Glutamatergic neuron (in vitro differentiated cells): ENCODE measurements at places on chromosomes 1 and 21.
A peak's percentile ranks its signal among the peaks of the same experiment; 100 is the strongest.

DNA sequence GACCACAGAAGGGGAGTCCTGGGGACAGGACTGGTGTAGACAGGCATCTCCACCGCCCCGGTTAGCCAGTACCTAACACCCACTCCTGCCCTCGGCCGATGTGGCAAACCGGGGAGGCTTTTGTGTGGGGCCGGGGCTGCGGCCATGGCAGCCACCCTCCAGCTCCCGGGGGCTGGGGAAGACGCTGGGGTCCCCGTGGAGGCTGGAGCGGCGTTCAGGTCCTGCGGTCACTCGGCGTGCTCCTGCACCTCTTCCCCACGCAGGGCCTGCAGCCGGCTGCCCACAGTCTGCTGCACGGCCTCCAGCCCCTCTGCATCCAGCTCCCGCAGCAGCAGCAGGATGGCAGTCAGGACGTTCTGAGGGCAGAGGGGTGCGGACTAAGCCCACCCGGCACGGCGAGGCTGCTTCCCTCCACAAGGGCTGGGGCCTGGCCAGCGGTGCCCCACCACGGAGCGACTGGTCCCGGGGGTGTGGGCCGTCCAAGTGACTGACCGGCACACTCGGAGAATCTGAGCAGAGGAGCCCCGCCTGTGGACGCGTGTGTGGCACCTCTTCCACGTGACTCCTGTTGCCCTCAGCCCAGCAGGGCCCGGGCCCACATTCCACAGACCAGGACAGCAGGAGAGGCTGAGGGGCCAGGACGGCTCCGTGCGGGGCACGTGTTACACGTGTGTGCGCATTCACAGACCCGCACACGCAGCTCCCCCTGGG is 9.1 kb downstream of the CFAP410 start:
- peaks cover 7% of the 10 kb centered on the region for H3K4me1 ChIP-seq
- no peak overlapping the region for H3K4me3 ChIP-seq
- DNase-seq: no peak
- no peak overlapping the region for H3K27ac ChIP-seq
- H3K27me3 ChIP-seq: peaks cover 13% of the 10 kb centered on the region

- peak overlapping the region; percentile 76 for H3K4me3 ChIP-seq
- H3K4me1 ChIP-seq: peaks cover 22% of the 10 kb centered on the region
- peak overlapping the region; percentile 75 for H3K27ac ChIP-seq
- H3K36me3 ChIP-seq: no peaks in the 10 kb centered on the region
- peak; percentile 56 for DNase-seq
Observed at GRCh38 chr1:6603238-6603914, 707 bp upstream of the KLHL21 start.

DNA sequence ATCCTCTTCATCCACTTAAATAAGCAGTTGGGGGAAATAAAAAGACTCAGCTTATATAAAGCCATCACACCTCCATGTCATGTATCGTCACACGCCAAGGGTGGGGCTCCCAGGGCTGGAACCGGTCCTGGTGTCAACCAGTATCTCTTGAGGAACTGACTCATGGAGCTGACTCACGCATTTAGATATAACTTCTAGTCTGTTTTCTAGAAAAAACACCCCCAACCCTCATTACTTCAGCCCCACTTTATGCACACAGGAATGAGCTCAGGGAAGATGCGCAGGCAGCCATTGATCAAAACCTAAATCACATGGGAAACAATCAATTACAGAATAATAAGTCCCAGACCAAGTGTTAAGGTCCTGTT is 6.9 kb upstream of the IL22RA1 start:
- H3K27ac ChIP-seq: no peak overlapping the region
- DNase-seq: no peak
- peaks cover 6% of the 10 kb centered on the region for H3K27me3 ChIP-seq
- no peaks in the 10 kb centered on the region for H3K36me3 ChIP-seq
- no peaks in the 10 kb centered on the region for H3K4me1 ChIP-seq

- no peaks in the 10 kb centered on the region for H3K27me3 ChIP-seq
- no peaks in the 10 kb centered on the region for H3K4me1 ChIP-seq
- no peaks in the 10 kb centered on the region for H3K36me3 ChIP-seq
- no peak for DNase-seq
- no peak overlapping the region for H3K4me3 ChIP-seq
Observed at GRCh38 chr1:169586067-169586394, 250 bp downstream of the F5 start.

- no peak overlapping the region for H3K27ac ChIP-seq
- no peaks in the 10 kb centered on the region for H3K4me1 ChIP-seq
- no peak overlapping the region for H3K4me3 ChIP-seq
- H3K27me3 ChIP-seq: no peaks in the 10 kb centered on the region
- H3K36me3 ChIP-seq: no peaks in the 10 kb centered on the region
- DNase-seq: no peak
Observed at GRCh38 chr1:61921435-61921834, 179.2 kb downstream of the PATJ start.

GRCh38 chr21:16535102-16535422 is 805.3 kb downstream of the USP25 start:
- H3K27me3 ChIP-seq: no peaks in the 10 kb centered on the region
- DNase-seq: no peak
- H3K4me3 ChIP-seq: no peak overlapping the region
- no peak overlapping the region for H3K27ac ChIP-seq
- H3K36me3 ChIP-seq: peaks cover 9% of the 10 kb centered on the region
- H3K4me1 ChIP-seq: peaks cover 25% of the 10 kb centered on the region

DNA sequence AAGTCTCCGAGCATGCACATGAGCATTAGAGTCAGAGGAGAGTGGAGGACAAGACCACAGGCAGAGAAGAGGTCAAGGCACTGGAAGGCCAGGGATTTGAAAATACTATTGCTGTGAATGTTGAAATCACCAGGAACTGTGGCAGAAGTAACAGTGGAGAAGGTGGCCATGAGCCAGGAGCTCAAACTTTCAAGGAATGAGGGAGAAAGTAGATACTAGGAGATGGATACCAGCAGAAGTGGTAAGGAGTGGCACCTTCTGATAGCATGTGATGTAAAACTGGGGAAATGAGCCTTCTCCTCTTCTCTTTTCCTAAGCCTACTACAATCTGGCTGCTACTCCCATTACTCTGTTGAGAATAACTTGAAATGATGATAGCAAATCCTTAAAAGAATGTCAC is 1.8 kb upstream of the CR1 start:
- H3K27me3 ChIP-seq: peaks cover 4% of the 10 kb centered on the region
- no peak overlapping the region for H3K4me3 ChIP-seq
- DNase-seq: no peak
- H3K36me3 ChIP-seq: no peaks in the 10 kb centered on the region
- no peak overlapping the region for H3K27ac ChIP-seq

DNA sequence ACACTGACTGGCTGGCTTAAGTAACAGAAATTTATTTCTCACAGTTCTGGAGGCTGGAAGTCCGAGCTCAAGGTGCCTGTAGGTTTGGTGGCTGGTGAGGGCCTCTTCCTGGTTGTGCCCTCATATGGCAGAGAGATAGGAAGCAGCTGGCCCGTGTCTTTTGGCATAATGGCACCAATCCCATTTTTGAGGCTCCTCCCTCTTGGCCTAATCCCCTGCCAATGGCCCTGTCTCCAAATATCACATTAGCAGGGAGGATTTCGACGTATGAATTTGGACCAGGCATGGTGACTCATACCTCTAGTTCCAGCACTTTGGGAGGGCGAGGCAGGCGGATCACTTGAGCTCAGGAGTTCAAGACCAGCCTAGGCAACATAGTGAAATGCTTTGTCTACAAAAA is 37.4 kb downstream of the AGPAT3 start:
- H3K36me3 ChIP-seq: peaks cover 12% of the 10 kb centered on the region
- H3K4me3 ChIP-seq: no peak overlapping the region
- peaks cover 6% of the 10 kb centered on the region for H3K27me3 ChIP-seq
- DNase-seq: no peak

GRCh38 chr1:209202830-209203532 is 380.5 kb upstream of the CAMK1G start:
- DNase-seq: no peak
- H3K4me3 ChIP-seq: no peak overlapping the region
- no peaks in the 10 kb centered on the region for H3K27me3 ChIP-seq
- no peak overlapping the region for H3K27ac ChIP-seq

DNA sequence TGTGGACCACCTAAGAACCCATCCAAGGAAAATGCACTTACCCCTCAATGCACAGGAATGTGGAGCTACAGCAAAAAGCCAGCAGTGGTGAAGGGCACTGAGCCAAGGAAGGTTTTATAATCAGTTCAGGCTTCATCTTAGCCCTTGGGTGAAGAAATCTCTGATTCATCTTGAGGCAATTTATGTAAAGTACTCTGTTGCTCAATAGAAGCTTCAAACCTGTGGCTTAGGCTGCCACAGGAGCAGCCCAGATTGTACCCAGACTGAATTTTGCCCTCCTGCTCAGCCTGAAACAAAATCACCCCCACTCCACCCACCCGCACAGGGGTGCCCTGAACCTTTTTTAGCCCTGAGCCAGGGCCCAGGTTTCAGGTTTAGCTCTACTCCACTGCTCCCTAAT is at the start of gene S100A12:
Gene S100A12, minus strand, starts transcription at position 111 of the 400 bp plus-strand sequence. CDS start 1,029 bp downstream, outside the sequence.
- DNase-seq: no peak
- H3K27me3 ChIP-seq: peaks cover 2% of the 10 kb centered on the region
- H3K4me3 ChIP-seq: no peak within 1 kb of the TSS
- H3K4me1 ChIP-seq: no peaks in the 10 kb centered on the region

DNA sequence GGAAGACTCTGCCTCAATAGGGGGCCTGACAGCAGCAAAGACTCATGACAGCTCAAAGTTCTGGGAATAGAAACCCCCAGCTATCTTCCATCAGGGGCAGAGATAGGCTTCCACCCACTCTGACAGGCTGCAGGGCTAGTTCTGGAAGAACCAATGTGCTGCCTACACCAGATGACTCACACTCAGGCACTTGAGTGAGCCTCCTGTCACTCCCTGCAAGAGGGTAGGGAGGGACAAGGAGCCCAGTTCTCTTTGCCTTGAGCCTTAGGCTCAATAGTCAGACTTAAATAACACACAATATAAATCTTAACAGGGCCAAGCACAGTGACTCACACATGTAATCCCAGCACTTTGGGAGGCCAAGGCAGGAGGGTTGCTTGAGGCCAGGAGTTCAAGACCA is 386.4 kb downstream of the HHAT start:
- H3K36me3 ChIP-seq: no peaks in the 10 kb centered on the region
- no peak overlapping the region for H3K4me3 ChIP-seq
- peaks cover 3% of the 10 kb centered on the region for H3K27me3 ChIP-seq
- no peak for DNase-seq
- H3K4me1 ChIP-seq: peaks cover 4% of the 10 kb centered on the region

- H3K4me1 ChIP-seq: peaks cover 18% of the 10 kb centered on the region
- H3K27me3 ChIP-seq: no peaks in the 10 kb centered on the region
- H3K27ac ChIP-seq: no peak overlapping the region
- no peak overlapping the region for H3K4me3 ChIP-seq
Observed at GRCh38 chr1:109383854-109384253, 13.9 kb downstream of the SORT1 start.

DNA sequence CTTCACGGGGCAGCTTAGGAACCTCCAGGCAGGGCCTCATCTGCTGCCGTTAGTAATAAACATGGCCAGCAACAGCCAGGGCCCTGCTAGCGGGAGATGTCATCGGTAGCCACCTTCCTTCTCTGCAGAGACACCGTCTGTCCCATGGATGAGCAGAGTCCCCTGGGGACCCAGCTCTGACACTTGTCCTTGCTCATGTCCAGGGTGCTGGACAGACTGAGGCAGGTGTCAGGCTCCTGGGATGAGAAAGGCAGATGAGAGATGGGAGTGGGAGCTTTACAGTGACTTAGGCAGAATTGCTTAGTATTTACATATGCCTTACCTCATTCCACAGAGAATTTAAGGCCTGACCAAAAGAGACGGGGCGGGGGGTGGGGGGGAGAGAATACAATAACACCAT is 25.0 kb downstream of the CAPN2 start:
- H3K27ac ChIP-seq: no peak overlapping the region
- H3K4me1 ChIP-seq: peaks cover 7% of the 10 kb centered on the region
- peaks cover 4% of the 10 kb centered on the region for H3K27me3 ChIP-seq
- no peaks in the 10 kb centered on the region for H3K36me3 ChIP-seq
- H3K4me3 ChIP-seq: no peak overlapping the region

GRCh38 chr1:27539901-27540861 is 50.2 kb upstream of the WASF2 start:
- peaks cover 7% of the 10 kb centered on the region for H3K36me3 ChIP-seq
- H3K4me1 ChIP-seq: peaks cover 56% of the 10 kb centered on the region
- peak overlapping the region; percentile 67 for H3K4me3 ChIP-seq
- no peak for DNase-seq
- peaks cover 22% of the 10 kb centered on the region for H3K27me3 ChIP-seq
- peak overlapping the region; percentile 85 for H3K27ac ChIP-seq

DNA sequence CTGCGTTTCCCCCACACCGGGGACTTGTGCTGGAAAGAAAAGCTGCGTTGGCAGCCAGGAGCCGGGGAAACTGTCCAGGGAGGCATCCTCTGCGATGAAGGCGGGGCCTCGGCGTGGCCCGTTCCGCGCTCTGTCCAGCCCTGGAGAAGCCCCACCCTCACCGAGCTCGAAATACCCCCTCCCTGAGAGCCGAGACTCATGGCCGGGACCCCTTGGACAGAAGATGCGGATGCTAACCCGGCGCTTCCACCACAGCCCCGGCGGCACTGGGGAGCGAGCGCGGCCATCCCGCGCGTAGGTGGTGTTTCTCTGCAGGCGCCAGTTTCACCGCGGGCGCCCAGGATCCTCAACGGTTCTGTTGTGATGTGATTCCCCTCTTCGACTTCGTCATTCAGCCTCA is 31.6 kb downstream of the PDE9A start:
- H3K27me3 ChIP-seq: peaks cover 2% of the 10 kb centered on the region
- H3K27ac ChIP-seq: no peak overlapping the region
- peaks cover 7% of the 10 kb centered on the region for H3K4me1 ChIP-seq
- no peak overlapping the region for H3K4me3 ChIP-seq

GRCh38 chr1:9322661-9323244 is 30.1 kb downstream of the SPSB1 start:
- no peak for DNase-seq
- H3K4me1 ChIP-seq: peaks cover 69% of the 10 kb centered on the region
- H3K36me3 ChIP-seq: no peaks in the 10 kb centered on the region
- H3K27ac ChIP-seq: peak overlapping the region; percentile 38
- H3K27me3 ChIP-seq: peaks cover 16% of the 10 kb centered on the region
- H3K4me3 ChIP-seq: no peak overlapping the region

DNA sequence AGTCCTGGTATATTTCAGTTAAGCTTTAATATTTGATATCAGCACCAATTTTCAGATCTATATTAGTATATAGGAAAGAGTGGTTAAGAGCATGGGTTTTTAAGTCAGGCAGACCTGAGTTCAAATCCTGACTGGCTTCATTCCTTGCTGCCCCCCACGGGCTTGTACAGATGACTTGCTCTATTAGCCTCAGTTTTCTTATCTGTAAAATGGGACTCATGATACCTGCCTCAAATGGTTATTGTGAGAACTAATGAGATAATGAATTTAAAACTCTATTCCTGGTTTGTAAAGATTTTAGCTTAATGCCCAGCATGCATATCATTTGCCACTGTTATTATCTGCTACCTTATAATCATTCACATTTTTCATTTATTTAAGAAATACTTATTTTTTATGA is 264.5 kb downstream of the RPS6KC1 start:
- no peak overlapping the region for H3K4me3 ChIP-seq
- no peaks in the 10 kb centered on the region for H3K27me3 ChIP-seq
- no peaks in the 10 kb centered on the region for H3K4me1 ChIP-seq
- H3K27ac ChIP-seq: no peak overlapping the region

DNA sequence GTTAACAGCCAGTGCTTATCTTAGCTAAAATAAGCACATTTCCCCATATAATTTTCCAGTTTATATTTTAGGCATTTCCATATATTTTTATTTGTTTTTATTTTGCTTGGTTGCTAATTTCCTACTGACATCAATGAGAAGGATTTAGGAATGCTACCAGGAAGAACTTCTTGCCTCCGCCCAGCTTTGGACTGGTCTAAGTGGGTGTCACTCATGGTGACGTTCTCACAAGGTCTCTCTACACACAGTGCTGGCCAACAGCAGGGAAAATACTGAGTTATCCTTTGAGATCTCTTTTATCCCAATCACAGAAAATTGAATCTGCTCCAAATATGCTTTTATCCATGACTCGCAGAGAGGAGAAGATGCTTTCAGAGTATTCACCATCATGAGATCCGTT is 13.2 kb downstream of the MX1 start:
- peaks cover 8% of the 10 kb centered on the region for H3K36me3 ChIP-seq
- no peaks in the 10 kb centered on the region for H3K4me1 ChIP-seq
- DNase-seq: no peak
- no peaks in the 10 kb centered on the region for H3K27me3 ChIP-seq
- H3K4me3 ChIP-seq: no peak overlapping the region
